ENCODE measurements at places on chromosomes 1 and 21.

DNA sequence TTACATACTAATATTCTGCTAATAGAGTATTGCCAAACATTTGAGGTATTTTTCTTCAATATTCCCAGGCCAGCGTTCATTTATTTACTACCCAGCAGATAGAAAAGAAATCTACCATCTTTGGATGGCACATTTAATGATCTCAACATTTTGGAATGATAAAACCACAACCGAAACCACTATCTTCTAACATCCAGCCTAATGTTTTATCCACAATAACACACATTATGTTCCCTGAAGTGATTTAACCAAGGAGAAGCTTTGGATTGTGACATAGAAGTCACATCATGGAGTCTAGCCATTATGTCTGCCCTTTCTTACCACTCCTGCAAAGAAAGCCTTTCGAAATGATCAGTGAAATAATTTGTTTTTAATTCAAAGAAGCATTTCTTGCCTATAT lies 497.1 kb upstream of the PLXNA2 start:
- no peak for DNase-seq

DNA sequence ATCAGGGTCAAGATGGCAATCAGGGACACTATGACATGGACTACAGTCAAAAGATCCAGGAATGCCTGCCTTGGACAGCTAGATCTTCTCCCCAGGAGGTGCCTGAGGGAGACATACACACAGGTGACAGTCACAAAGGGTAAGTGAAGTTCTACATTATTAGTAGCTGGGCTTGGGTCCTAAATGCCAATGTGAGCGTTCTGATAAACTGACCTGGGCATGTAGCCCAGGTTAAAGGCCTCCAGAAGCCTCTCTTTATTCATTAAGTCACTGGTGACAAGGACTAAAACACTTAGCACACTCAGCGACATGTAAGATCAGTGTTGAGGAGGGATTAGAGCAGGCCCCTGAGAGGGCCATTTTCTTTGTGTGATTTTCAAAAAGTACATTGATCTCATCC lies 48.9 kb upstream of the HSD17B7 start:
- no peak for DNase-seq

DNA sequence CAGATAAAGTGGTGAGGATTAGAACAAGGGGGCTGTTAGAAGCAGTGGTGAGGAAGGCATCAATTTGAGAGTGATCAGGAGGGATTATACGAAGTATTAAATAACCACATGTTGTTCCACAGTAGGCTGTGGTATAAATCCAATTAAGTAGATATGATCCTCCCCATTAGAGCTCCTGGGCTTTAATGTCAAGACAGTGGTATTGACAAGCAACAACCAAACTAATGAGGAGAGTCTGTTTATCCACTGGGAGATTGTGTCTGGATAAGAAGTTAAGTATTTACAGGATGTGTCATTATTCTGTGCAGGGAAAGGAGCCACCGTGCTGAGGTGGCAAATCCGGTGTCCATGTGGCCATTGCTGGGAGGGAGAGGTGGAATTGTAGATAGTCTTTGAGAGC lies 5.8 kb downstream of the ACTN2 start:
- DNase-seq = no peak

- DNase-seq = peak; percentile 83
Measured at GRCh38 chr1:84374991-84375696, 23.1 kb upstream of the DNASE2B start.

DNA sequence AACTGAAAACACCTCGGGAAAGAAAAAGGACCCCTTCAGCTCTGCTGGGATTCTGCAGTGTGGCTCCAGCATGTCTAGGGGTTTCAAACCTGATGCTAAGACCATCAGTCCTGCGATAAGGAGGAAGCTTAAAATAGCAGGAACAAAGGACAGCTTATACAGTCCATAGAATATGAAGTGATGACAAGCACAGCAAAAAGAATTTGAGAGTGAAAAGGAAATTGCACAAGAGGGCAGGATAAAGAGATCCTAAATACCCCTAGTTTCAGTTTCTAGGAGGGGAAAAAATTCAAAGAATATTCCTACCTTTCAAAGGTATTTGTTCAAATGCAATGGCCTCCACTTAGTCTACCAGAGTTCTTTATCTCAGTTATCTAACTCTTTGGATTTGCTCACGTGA lies 171.4 kb downstream of the TGFB2 start:
- no peak for DNase-seq

- peak; percentile 26 for DNase-seq
Measured at GRCh38 chr1:15702722-15703550, 18.8 kb downstream of the PLEKHM2 start.

DNA sequence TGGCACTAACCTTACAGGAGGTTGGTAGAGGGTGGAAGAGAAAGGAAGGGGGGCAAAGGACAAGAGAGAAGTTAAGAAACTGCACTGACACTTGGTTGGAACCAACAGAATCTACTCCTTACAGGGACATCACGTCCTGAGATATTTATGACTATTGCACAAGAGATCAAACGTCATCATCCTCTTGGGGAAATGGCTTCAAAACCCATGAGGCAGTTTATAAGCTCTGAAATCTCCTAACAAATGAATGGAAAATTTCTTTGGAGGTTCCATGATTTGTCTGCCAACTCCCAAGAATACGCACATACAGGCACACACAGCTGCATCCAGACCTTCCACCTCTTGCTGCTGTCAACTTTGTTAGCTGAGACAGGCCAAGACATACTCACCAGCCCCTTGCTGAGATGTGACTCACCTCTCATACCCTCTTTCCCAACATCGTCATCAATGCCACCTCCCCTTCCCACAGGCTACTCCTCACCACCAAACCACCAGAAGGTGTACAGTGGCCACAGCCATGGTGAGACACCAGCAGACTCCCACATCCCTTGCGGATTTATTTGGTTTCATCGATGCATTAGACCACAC lies 135.5 kb downstream of the SETD4 start:
- peak; percentile 61 for DNase-seq

- DNase-seq = no peak
Measured at GRCh38 chr21:32137931-32138330, 140.9 kb downstream of the MIS18A start.

DNA sequence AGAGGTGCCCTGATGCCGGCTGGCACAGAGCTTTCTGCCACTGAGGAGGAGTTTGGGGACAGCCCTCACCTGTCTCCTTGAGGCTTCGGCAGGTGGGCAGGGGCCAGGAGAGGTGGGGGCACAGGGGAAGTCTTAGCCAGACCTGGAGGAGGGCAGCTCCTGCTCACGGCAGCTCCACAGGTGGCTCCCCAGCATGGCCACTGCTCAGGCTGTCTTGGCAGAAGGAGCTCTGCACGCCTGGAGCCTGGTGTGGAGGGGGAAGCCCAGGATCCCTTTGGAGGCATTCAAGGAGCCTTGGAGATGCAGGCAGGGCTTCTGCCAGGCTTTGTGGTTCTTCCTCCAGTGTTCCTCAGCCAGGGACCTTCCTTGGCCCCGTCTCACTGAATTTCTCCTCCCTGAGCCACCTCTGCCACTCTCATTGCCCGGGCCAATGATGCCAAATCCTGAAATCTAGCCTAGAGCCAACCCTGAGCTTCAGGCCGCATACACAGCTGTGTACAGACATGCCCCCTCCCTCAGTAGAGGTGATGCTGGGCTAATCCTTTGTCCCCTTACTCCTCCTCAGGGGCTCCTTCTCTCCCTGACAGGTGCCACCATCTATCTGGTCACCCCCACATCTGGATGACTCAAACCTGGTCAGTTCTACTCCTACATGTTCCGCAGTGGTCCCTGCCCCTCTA lies 251.8 kb upstream of the VAMP3 start:
- DNase-seq = no peak

DNA sequence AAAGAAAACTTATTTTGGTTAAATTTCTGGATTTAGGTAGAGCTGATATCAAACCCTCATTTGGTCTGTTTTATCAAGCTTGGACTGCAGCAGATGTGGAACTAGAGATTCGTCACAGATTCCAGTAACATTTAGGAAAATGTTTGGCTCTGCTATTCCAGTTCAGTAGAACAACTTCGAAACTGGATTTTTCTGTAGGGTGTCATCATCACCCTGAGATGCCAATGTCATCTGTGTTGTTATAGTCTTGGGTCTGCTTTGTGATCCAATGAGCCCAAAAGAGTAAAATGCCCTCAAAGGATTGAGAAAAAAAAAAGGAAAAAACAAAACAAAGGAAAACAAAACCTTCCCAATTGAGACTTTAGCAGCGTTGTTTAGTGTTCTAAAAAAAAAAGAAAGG lies 55.4 kb downstream of the LAMC2 start:
- peak; percentile 70 for DNase-seq

DNA sequence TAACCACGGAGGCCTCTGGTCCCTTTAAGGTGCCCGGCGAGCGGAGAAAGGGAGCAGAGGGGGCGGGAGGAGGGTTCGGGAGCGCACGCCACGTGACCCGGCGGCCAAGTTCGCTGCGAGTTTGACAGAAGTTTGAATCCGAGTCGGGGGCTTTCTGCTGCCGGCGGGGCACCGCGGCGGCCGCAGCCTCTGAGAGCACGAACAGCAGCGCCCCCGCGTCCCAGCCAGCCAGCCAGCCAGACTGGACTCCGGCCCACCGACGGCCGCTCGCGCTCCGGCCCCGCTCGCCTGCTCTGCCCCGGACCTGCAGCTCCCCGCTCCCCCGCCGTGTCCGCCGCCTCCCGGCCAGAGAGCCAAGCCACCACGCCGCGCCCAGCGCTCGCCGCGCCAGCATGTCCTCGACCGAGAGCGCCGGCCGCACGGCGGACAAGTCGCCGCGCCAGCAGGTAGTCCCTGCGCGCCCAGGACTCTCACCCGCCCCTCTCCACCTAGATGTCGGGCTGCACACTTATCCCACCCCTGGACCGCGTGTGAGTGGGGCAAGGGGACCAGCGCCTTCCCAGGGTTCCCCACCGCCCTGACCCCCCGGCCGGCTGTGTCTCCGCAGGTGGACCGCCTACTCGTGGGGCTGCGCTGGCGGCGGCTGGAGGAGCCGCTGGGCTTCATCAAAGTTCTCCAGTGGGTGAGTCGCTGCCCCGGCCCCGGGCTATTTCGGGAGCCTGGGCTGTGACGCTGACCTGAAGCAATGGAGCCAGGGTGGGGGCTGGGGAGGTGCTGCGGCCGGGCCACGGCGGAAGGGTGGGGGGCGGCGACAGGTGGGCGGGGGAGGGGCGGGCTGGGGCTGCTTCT lies at the start of gene SYPL2:
TSS of gene SYPL2 (plus strand) at position 95 of the 849 bp plus-strand sequence. CDS start at position 393, 298 bp downstream.
- no peak for DNase-seq

DNA sequence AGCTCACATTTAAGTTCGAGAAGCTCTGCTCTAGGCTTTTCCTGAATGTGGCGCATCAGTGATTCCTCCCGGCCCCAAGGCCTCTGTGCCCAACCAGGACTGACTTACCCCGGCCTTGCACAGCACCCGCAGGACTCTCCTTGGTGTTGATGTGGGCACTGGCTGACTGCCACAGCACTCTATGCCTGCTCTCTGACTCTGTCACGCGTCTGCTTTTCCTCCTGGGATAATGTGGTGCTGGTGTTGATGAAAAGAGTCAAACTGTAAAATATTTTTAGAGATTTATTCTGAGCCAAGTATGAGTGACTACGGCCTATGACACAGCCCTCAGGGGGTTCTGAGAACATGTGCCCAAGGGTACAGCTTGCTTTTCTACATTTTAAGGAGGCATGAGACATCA lies 15.5 kb upstream of the SLC2A5 start:
- DNase-seq = no peak

DNA sequence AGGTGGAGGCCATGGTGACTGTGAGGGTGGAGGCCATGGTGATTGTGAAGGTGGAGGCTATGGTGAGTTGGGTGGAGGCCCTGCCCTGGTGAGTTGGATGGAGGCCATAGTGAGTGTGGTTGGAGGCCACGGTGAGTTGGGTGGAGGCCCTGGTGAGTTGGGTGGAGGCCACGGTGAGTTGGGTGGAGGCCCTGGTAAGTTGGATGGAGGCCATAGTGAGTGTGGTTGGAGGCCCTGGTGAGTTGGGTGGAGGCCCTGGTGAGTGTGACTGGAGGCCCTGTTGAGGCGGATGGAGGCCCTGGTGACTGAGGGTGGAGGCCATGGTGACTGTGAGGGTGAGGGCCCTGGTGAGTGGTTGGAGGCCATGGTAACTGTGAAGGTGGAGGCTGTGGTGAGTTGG lies 124.9 kb upstream of the VAMP3 start:
- no peak for DNase-seq

- DNase-seq = no peak
Measured at GRCh38 chr1:24257373-24257772, 61.8 kb upstream of the GRHL3 start.

GRCh38 chr1:224873434-224874369 lies 55.8 kb upstream of the DNAH14 start:
- DNase-seq = peak; percentile 38

DNA sequence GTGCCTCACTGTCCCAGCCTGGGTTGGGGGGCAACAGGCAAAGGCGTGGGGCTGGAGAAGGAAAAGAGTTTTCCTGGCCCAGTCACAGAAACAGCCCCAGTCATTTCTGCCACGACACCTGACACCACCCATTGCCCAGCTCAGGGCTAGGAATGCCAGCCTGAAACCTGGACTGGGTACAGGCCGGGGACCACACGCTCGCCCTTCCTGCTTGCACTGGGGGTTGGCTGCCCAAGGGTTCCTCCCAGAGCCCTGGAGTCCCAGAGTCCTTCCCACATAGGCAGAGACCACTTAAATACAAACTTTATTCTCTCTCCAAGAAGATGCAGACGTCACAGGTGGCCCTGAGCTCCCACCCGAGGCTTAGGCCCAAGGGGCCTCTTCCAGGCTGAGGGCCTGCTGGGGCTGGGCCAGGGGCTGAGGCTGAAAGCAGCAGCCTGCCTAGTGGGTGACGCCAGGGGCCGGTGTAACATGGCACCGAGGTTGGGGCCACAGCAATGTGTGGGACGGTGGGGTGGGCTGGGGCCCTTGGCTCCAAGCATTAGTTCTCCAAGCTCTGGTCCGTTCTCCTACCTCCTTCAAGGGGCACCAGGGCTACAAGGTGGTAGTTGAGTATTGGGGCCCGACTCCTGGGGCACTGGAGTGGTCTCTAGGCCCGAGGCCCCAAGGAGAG lies 1.6 kb downstream of the TMEM52 start:
- DNase-seq = no peak

GRCh38 chr1:5637171-5637570 lies 355.1 kb downstream of the NPHP4 start:
- DNase-seq = no peak

DNA sequence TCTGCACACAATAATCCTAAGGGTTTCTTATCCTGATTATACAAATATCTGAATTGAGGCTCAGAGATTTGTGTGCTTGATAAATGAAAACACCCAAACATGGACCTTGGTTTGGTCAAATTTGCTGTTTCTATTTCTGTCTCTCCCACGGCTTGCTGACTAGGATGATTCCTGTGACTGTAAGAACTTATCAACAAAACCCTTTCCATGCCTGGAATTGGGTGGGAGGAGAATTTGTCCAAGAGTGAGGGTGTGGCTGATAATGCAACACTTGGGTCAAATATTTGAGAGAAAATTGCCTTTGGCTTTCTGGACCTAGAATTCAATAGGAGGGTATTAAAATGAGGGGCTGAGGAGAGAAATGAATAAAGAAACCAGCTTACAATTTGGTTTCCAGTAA lies 48.0 kb downstream of the RHBG start:
- DNase-seq = no peak

DNA sequence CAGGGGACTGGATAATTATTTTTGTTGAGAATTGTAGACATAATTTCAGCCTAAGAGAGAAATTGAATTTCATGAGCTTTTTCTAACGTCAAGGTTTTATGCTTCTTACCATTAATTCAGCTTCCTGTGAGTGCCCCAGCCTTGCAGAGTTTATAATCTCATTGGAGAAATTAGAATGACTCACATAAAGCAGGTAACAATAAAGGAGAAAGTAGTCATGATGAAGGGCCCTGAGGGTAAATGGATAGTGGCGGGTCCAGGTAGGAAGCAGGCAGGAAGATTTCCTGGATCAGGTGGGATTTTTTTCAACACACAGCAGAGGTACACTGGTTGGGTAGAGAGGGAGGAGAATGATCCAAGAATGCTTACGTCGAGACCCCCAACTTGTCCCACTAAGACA lies 311.4 kb downstream of the BARHL2 start:
- DNase-seq = no peak

All from fibroblast of gingiva (primary cell).